ENCODE measurements at places on chromosomes 3 and 15. TPM values are rescaled to one million over a fixed set of nuclear protein-coding genes. Genes with fewer than 3 reads are reported as not detected.
A peak's percentile ranks its signal among the peaks of the same experiment; 100 is the strongest.

DNA sequence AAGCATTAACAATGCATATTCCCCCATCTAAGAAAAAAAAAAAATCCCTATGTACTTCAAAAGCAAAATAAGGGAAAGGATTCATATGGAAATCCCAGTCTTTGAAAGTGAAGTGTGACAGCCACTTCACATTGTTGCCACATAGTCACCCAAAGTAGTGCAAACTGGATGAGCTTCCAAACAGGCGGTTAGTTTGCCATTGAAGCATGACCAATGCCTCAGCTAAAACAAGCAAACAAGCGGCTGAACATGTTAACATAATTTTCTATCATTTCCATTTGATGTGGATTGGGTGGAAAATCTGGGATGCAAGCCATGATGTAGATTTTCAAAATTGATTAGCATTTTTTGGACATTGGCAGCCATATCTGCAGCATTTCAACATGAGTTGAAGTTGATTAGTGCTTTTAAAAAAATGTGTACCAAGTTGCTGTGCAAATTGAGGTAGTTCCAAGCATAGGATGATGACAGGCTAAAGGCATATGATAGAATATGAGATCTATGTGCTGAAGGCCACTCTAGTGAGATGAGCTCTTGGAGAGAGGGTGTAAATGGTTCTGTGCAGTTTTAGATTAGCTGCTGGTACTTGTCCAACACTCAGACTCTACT, 405.2 kb downstream of the NR2F2 start:
- no peak overlapping the region for H3K4me3 ChIP-seq
- no peak for DNase-seq
- no peaks in the 10 kb centered on the region for H3K36me3 ChIP-seq
- H3K4me1 ChIP-seq: no peaks in the 10 kb centered on the region

DNA sequence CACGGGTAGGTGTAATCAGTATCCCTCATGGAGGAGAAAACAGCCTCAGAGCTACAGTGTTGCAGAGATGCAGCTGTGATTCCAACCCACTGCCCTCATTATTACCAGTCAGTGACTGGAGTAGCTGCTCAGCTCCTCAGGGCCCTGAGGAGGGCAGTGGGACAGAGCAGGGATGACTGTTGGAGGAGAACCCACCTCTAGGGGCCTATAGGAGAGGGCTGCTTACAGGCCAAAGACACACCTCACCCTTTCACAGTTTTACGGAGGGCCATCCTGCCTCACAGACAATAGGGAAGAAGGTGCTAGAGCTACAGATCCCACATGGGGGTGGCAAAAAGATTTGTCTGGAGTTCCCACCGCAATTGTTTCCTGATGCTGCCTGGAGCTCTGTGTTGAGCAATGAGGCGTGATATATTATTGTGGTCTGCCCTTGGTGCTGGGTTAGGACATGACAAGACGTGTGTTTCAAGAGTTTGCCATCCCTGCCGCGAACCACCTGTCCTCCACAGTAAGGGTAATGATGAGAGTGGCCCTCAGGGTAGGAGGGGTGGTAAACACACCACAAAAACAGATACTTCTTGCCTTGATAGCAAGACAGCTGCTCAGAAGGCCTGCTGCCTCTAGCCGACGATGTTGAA, 140.5 kb upstream of the TPM1 start:
- peak; percentile 41 for DNase-seq
- no peak overlapping the region for H3K4me3 ChIP-seq
- H3K36me3 ChIP-seq: no peaks in the 10 kb centered on the region
- no peaks in the 10 kb centered on the region for H3K27me3 ChIP-seq

DNA sequence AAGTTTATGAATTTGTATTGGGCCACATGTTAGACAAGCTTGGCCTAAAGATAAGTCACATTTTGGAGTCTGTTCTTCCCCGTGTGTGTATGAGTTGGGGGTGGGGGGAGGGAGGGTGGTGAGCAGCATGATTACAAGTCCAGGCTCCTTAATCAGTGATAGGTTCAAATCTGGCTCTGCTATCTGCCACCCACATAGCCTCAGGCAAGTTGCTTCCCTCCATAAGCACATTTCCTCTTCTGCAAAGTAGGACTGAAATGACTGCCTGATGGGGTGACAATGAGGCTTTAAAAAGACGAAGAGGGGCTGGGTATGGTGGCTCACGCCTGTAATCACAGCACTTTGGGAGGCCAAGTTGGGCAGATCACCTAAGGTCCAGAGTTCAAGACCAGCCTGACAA, 1.1 kb upstream of the SPATA12 start:
- H3K4me1 ChIP-seq: peaks cover 10% of the 10 kb centered on the region
- no peak overlapping the region for H3K27ac ChIP-seq

- H3K4me1 ChIP-seq: no peaks in the 10 kb centered on the region
- no peak for DNase-seq
- H3K4me3 ChIP-seq: no peak overlapping the region
- H3K27ac ChIP-seq: no peak overlapping the region
- H3K27me3 ChIP-seq: no peaks in the 10 kb centered on the region
Observed at GRCh38 chr15:52760562-52760961, 29.6 kb downstream of the ONECUT1 start.

GRCh38 chr15:61380270-61380669, 151.2 kb upstream of the RORA start:
- H3K27me3 ChIP-seq: peaks cover 6% of the 10 kb centered on the region
- H3K36me3 ChIP-seq: no peaks in the 10 kb centered on the region
- H3K27ac ChIP-seq: no peak overlapping the region
- no peak overlapping the region for H3K4me3 ChIP-seq
- peaks cover 9% of the 10 kb centered on the region for H3K4me1 ChIP-seq

DNA sequence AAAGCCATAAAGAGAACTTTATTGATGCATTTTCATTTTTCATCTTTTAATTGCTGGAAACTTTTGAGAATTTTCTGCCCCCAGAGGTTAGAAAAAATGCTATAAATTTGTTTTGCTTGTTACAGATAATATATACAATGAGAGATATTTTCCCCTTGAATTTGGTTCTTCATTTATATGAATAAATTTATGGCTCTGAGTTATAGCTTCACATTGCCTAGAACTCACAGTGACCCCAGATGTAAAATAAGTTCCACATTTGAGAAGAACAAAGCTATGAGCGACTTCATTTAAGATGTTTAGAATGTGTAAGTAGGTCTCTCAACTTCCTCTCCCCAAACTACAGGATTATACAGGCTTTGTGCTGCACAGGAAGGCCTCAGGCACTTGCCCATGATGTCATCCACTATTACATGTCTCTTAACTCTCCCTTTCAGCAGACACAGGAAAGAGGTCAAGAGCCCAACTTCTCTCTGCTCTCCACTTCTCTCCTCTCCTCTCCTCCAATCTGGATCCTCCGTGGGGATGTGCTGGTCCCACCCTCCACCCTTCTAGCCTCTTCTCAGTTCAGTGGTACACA, 92.8 kb downstream of the DUT start:
- peak overlapping the region; percentile 1 for H3K27ac ChIP-seq
- no peak for DNase-seq
- peaks cover 98% of the 10 kb centered on the region for H3K36me3 ChIP-seq
- H3K4me3 ChIP-seq: no peak overlapping the region
- no peaks in the 10 kb centered on the region for H3K27me3 ChIP-seq

DNA sequence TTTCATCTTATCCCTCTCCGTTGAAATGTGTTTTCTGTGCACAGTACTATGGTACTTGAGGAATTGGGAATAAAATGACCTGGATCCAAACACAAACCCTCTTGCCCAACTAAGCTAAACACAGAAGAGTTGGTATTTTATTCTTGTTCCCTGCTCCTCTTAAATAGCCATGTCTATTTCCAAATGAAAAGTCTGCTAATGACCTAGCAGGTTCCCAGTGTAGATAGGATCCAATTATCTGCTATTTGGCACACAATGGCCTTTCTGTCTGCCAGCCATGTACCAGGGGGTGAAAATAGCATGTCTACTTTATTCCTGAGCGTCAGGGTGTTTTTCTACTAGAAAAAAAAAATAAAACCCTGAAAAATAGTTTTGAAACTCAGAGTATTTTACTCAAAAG, 657.0 kb upstream of the NAALADL2 start:
- H3K36me3 ChIP-seq: no peaks in the 10 kb centered on the region
- peak overlapping the region; percentile 14 for H3K27ac ChIP-seq
- no peaks in the 10 kb centered on the region for H3K27me3 ChIP-seq

DNA sequence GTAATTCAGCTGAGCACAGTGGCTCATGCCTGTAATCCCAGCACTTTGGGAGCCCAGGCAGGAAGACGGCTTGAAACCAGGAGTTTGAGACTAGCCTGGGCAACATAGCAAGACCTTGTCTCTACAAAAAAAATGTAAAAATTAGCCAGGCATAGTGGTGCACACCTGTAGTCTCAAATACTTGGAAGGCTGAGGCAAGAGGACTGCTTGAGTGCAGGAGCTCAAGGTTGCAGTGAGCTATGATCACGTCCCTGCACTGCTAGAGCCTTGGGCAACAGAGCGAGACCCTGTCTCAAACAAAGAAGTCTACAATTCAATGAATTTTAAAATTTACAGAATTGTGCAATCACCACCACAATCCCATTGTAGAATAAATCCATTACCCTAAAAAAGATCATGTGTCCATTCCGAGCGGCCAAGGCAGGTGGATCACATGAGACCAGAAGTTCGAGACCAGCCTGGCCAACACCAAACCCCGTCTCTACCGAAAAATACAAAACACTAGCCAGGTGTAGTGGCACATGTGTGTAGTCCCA, 45.2 kb downstream of the FBXO22 start:
- no peaks in the 10 kb centered on the region for H3K27me3 ChIP-seq
- DNase-seq: no peak
- no peak overlapping the region for H3K4me3 ChIP-seq
- no peak overlapping the region for H3K27ac ChIP-seq
- H3K4me1 ChIP-seq: peaks cover 23% of the 10 kb centered on the region

GRCh38 chr15:61106044-61106834, 122.9 kb downstream of the RORA start:
- H3K4me1 ChIP-seq: no peaks in the 10 kb centered on the region
- H3K4me3 ChIP-seq: no peak overlapping the region
- H3K27ac ChIP-seq: no peak overlapping the region
- no peaks in the 10 kb centered on the region for H3K27me3 ChIP-seq
- DNase-seq: no peak

DNA sequence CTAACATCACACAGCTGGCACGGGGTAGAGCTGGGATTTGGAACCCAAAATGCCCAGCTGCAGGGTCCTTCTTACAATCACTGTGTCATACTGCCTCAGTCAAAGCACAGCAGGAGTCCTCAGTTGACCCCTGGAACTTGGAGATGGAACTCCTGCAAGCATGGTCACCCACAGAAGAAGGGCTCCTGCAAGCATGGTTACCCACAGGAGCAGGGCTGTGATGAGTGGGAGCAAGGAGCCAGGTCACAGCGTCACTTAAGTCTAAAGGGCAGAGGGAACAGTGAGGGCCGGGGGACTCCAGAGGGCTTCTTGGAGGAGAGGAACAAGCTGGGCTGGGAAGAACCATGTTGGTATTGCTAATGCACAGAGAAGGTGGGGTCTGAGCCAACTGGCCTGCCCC, 24.9 kb downstream of the CCDC33 start:
- H3K4me1 ChIP-seq: no peaks in the 10 kb centered on the region
- DNase-seq: no peak
- peaks cover 63% of the 10 kb centered on the region for H3K27me3 ChIP-seq

DNA sequence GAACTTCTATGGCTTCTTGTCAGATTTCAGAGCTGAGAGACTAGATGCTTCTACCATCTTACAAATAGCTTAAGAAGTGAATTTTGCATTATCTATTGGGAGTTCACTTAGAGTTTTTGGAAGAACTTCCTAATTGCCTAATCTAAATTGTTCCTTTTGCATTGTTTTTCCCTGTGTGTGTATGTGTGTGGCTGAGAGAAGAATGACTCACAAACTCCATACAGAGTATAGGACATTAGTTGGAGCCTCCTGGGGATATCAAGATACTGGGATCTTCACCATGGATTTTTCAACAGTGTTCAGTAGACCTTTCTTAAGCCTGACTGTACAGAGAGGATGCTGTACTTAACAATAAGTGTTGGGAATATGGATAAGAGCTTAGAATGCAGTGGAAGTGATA, 10.9 kb downstream of the TLNRD1 start:
- no peaks in the 10 kb centered on the region for H3K27me3 ChIP-seq
- H3K36me3 ChIP-seq: no peaks in the 10 kb centered on the region

- peak overlapping the region; percentile 57 for H3K27ac ChIP-seq
- H3K4me3 ChIP-seq: no peak overlapping the region
- DNase-seq: peak; percentile 67
- no peaks in the 10 kb centered on the region for H3K27me3 ChIP-seq
Observed at GRCh38 chr3:189937302-189938127, 183.2 kb downstream of the P3H2 start.

- H3K4me3 ChIP-seq: peak overlapping the region; percentile 79
- DNase-seq: no peak
- H3K36me3 ChIP-seq: no peaks in the 10 kb centered on the region
- no peak overlapping the region for H3K27ac ChIP-seq
Observed at GRCh38 chr3:179149951-179150350, 1.8 kb downstream of the PIK3CA start.

GRCh38 chr3:7207125-7207524, 346.2 kb downstream of the GRM7 start:
- no peak overlapping the region for H3K27ac ChIP-seq
- DNase-seq: no peak
- no peaks in the 10 kb centered on the region for H3K4me1 ChIP-seq
- H3K27me3 ChIP-seq: no peaks in the 10 kb centered on the region
- H3K36me3 ChIP-seq: no peaks in the 10 kb centered on the region
- H3K4me3 ChIP-seq: no peak overlapping the region

GRCh38 chr15:65821070-65821469, 29.0 kb upstream of the DENND4A start:
- no peaks in the 10 kb centered on the region for H3K27me3 ChIP-seq
- DNase-seq: peak; percentile 26
- no peaks in the 10 kb centered on the region for H3K36me3 ChIP-seq
- no peak overlapping the region for H3K27ac ChIP-seq
- peaks cover 8% of the 10 kb centered on the region for H3K4me1 ChIP-seq

DNA sequence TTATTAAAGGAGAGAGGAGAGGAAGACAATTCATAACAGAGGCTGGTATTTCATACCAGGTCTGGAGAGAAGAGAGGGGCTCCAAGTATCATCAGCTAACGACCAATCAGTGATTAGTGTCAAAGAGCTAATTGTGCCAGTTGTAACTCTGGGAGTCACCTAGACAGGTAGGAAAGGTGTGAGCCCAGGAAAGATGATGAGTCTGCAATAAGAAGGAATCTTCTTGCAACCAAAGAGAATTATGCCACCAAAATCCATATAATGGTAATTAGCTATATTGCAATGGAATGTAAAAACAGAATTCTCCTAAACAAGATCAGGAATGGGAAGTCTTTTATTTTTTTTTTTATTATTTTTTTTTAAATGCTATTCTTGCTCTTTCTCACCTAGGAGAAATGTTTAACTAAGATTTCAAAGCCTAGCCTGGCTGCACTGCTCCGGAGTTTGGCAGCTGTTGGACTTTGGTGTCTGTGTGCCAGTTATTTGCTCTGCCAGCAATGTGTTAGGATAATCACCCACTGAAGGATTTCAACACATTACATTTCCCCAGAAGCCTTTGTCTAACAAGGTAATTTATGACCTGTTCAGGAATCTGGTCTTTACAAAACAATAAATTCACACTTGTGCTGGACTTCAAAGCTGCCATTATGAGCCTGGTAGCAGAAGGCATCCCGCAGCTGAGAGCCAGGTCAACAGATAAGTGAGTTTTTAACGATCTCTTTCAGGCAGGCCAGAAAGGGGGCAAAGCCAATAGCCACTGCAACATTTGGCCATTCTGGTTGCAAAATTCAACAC, 89.4 kb downstream of the FOXB1 start:
- peaks cover 33% of the 10 kb centered on the region for H3K4me1 ChIP-seq
- H3K4me3 ChIP-seq: no peak overlapping the region
- H3K27ac ChIP-seq: no peak overlapping the region
- DNase-seq: no peak

Gene UROC1
- total RNA-seq: not detected

Gene PLD1
- 29.5 TPM for total RNA-seq

Gene IL5RA
- total RNA-seq: not detected

Gene IGSF10
- 2.7 TPM for total RNA-seq

Gene CSNK1G1
- total RNA-seq: 35.4 TPM

Gene SNX22
- total RNA-seq: 0.29 TPM
